ENCODE measurements at places on chromosomes 1 and 21.

DNA sequence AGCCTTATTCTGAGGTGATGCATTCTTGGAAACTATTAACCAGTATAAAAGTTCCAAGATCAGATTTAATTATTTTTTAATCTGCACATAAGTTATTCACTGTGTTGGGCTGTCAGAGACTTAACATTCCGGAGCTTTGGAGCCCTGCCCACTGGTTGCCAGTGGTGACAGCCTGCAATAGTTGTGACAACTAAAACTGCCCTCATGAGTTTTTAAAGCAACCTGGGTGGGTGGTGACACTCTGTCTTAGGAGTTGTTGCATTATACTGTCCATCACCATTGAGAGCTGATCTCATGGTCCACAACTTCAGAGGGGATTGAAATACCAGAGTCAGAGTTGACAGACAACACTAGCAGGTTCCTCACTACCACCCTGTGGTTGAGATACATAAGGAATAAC, 653.9 kb upstream of the USP24 start:
- peaks cover 7% of the 10 kb centered on the region for H3K4me1 ChIP-seq
- DNase-seq: peak; percentile 57
- no peak overlapping the region for H3K4me3 ChIP-seq
- H3K27me3 ChIP-seq: no peaks in the 10 kb centered on the region
- H3K27ac ChIP-seq: no peak overlapping the region
- H3K36me3 ChIP-seq: no peaks in the 10 kb centered on the region

GRCh38 chr1:43061757-43062156, 103.1 kb upstream of the SLC2A1 start:
- H3K27ac ChIP-seq: no peak overlapping the region
- H3K4me1 ChIP-seq: peaks cover 9% of the 10 kb centered on the region
- H3K36me3 ChIP-seq: no peaks in the 10 kb centered on the region
- no peak overlapping the region for H3K4me3 ChIP-seq

DNA sequence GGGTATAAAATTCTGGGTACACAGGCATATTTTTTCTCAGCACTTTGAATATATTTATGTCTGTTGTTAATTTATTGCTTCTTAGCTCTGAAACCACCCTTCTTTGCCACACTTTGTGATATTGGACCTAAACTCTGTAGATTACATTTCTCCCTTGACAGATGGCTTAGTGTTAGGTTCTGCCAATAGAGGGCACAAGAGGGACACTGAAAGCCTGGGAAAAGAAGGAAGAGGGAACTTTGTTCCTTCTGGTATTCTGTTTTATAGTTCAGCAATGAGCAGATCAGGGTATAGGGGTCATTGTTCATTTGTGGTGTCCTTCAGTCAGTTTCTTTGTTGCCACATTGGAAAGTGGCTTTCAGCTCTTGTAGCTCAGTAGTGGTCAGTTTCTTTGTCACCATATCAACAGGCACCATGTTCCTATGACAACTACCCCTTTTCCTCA, 423.5 kb upstream of the PROX1 start:
- H3K36me3 ChIP-seq: no peaks in the 10 kb centered on the region
- no peaks in the 10 kb centered on the region for H3K27me3 ChIP-seq
- no peaks in the 10 kb centered on the region for H3K4me1 ChIP-seq
- no peak for DNase-seq
- H3K4me3 ChIP-seq: no peak overlapping the region

GRCh38 chr1:48356901-48357300, 115.1 kb downstream of the SPATA6 start:
- no peaks in the 10 kb centered on the region for H3K36me3 ChIP-seq
- DNase-seq: peak; percentile 7
- H3K4me1 ChIP-seq: no peaks in the 10 kb centered on the region
- H3K4me3 ChIP-seq: no peak overlapping the region

DNA sequence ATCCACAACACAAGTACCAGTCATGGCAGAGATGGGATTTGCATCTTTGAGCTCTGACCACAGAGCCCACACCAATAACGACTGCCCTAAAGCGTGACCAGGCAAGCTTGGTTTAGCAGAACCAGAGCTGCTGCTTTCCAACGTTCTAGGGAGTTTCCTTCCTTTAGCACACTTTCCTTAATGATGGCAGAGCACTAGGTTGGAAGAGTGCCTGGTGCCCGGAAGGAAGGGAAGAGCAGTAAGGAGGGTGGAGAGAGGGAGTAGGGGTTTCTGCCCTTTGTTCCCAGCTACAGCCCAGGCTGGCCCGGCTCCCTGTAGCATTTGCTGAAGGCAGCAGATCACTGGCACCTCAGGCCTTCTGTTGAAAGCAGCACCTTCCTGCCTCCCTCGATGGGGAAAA, 6.1 kb upstream of the EVA1C start:
- H3K27me3 ChIP-seq: peaks cover 18% of the 10 kb centered on the region
- H3K27ac ChIP-seq: no peak overlapping the region
- H3K4me3 ChIP-seq: no peak overlapping the region
- H3K4me1 ChIP-seq: peaks cover 5% of the 10 kb centered on the region

All from muscle of leg (tissue), 16 donors.